ENCODE measurements at places on chromosomes 2 and 18.

- DNase-seq, result peak; percentile 34
These were observed 162.3 kb downstream of the ACKR3 start for GRCh38 chr2:236731767-236732580.

- no peak for DNase-seq
These were observed 28.7 kb downstream of the DNAH6 start for GRCh38 chr2:84545005-84545404.

GRCh38 chr2:230778350-230779063 is 65.9 kb downstream of the CAB39 start:
- DNase-seq, result no peak

- DNase-seq, result peak; percentile 29
These were observed 257.9 kb downstream of the DYSF start for GRCh38 chr2:71711133-71711855.

DNA sequence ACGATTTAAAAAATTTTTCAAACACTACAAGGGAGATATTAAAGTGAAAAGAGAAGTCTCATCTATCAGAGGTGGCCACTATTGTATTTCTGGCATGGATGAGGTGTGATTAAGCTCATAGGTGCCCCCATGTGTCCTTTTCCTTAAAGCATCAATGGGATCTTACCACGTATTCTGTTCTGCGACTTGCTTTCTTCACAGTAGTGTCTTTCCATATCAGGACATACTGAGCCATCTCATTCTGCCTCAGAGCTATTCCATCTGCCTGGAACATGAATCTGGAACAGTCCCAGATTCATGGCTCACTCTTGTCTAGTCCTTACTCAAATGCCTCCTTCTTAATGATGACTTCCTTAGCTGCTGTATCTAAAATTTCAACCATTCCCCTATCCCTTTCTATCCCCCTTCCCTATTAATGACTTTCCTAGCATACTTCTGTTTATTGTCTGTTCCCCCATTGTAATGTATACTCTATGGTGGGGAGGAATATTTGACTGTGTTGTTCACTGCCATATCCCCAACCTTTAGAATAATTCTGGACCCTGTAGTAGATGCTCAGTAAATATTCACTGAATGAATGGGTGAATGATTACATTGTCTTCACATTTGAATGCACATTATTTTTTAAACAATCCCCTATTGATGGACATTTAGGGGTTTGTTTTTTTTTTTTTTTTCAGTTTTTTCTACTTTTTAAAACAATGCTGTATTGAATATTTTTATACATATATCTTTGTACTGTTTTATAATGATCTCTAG is 11.1 kb downstream of the STAMBP start:
- no peak for DNase-seq

DNA sequence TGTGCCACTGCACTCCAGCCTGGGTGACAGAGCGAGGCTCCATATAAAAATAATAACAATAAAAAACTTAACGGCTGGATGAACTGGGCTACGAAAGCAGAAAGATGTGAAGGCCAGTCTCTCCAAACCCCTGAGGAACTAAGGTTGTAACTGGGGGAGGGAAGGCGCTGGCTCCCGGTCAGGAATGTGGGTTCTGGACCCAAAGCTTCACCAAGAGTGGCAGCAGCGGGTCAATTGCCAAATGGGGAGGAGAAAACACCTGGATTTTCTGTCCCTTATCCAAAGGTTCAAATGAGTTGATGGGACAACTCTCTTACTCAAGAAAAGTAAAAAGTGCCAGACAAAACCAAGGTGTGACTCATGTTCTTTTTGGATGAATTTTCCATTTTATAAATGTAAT is 60.1 kb upstream of the TFCP2L1 start:
- no peak for DNase-seq

DNA sequence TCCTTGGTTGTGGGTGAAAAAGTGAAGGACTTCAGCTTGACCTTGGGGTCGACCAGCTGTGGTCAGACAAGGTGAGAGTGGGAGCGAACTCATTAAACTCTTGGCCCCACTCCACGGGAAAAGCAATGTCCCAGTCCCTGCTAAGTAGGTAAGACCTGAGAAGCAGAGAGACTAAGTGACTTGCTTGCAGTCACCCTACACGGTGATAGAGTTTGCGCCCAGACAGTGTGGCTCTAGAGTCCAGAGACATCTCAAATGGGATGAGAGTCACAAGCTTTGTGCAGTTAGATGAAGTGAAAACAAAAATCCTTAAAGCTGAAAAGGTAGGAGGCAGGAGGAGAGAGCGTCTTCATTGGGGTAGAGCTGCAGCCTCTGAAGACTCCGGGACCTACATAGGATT is 55.9 kb upstream of the ZNF236 start:
- DNase-seq, result no peak

DNA sequence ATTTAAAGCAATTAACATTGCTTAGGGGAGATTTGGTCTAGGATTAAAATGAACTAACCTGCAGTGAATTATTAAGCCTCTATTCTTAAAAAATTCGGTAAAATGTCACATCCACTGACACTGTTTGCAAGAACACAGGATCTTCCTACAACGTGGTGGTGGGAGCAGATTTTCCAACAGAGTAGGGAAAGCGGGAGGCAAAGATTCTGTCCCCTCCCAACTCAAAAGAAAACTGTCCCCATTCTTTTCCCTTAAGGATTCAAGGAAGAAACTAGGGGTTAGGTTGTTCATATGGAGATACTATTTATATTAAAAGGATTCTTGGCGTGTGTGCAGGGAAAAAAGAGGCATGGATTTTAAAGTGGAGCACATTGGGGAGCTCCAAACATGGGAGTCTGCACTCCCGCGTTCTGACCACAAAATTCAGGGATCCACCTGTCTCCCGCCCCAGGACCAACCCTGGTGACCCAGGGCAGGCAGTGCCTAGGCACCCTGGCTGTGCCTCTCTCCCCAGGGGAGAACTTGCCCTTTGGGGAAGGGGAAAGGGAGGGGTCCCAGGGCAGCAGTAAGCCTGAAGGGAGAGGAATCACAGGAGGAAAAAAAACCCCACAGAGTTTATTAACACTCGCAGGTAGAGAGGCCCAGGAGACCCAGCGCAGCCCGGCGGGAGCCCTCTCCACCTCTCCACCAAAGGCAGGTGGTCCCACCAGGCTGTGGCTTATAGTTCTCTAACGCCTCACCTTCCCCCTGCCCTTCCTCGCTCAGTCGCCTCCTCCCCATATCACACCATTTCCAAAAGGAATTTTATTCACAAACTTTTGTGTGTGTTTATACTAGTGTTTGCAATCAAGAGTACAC is 2.3 kb downstream of the PTGR3 start:
- no peak for DNase-seq

- no peak for DNase-seq
These were observed 151.5 kb downstream of the SLC8A1 start for GRCh38 chr2:40300391-40300790.

GRCh38 chr2:180717588-180717987 is 262.8 kb upstream of the UBE2E3 start:
- DNase-seq, result no peak

- no peak for DNase-seq
These were observed 5.8 kb upstream of the CCDC88A start for GRCh38 chr2:55425431-55425831.

- DNase-seq, result no peak
These were observed 28.2 kb downstream of the RND3 start for GRCh38 chr2:150459281-150459680.

GRCh38 chr18:79964330-79965118 is at the start of gene HSBP1L1:
Gene HSBP1L1 (plus strand): TSS chr18:79964643. CDS start chr18:79964736, 93 bp downstream.
- peak; percentile 93 for DNase-seq

- peak; percentile 38 for DNase-seq
These were observed 39.5 kb downstream of the GLI2 start for GRCh38 chr2:120775194-120775593.

GRCh38 chr2:54387059-54387991 is 68.8 kb upstream of the SPTBN1 start:
- DNase-seq, result no peak

GRCh38 chr18:40326985-40327384 is 1628.0 kb upstream of the PIK3C3 start:
- DNase-seq, result no peak

Data from posterior cingulate gyrus (tissue), 11 donors.